ENCODE measurements at places on chromosomes 3 and 15.
A peak's percentile ranks its signal among the peaks of the same experiment; 100 is the strongest.

GRCh38 chr3:108085370-108085769, 5.5 kb downstream of the CD47 start:
- no peak for DNase-seq

DNA sequence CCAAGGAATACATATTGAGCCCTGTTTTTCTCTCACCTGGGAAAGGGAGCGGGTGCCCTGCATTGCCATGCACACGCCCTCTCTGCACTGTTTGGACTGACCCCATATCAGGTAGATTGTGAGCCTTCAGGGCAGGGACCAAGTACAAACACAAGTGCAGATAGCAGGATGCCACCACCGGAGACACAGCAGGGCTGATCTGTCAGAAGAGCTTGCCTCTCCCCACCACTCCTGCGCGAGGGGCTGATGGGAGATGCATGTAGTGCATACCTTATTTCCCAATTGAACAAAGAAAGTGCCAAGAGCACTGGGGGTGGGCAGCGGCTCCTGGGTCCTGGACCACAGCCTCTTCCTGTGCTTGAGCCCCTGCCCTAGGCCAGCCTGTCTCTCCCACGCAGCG, 9.0 kb upstream of the SLCO2A1 start:
- DNase-seq: no peak

DNA sequence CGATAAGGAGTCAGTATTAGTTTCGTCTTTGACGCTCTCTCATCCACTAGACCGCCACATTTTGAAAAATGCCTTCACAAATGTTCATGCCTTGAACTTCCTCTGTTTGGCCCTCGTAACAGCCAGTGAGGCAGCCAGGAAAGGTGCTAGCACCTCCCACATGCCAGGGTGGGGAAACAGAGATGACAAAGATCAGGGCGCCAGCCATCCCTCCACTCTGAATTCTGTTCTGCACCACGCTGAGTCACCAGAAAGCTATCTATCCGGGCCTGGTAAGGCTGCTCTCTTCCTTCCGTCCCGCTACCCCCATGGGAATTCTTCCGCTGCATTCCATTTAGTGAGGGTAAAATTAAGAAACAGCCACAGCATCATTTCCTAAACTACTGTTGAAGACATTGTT, 31.3 kb upstream of the BCL2L10 start:
- DNase-seq: no peak

DNA sequence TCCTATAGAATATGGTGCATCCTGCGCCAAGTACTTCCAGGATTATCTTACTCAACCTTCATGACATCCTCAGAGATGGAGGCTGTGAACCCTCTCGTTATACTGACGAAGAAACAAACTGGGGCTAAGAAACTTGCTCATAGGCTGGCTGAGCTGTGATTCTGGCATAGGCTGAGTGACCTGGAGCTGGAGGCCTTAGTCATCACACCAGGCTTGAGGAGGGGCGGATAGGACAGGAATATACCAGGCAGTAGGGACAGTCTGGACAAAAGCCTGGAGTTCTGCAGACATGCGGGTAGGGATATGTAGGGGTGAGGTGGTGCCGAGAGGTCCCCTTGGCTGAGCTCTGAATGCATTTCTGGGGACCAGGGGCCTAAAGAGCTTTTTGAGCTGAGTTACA, 18.1 kb downstream of the HEMK1 start:
- DNase-seq: no peak

DNA sequence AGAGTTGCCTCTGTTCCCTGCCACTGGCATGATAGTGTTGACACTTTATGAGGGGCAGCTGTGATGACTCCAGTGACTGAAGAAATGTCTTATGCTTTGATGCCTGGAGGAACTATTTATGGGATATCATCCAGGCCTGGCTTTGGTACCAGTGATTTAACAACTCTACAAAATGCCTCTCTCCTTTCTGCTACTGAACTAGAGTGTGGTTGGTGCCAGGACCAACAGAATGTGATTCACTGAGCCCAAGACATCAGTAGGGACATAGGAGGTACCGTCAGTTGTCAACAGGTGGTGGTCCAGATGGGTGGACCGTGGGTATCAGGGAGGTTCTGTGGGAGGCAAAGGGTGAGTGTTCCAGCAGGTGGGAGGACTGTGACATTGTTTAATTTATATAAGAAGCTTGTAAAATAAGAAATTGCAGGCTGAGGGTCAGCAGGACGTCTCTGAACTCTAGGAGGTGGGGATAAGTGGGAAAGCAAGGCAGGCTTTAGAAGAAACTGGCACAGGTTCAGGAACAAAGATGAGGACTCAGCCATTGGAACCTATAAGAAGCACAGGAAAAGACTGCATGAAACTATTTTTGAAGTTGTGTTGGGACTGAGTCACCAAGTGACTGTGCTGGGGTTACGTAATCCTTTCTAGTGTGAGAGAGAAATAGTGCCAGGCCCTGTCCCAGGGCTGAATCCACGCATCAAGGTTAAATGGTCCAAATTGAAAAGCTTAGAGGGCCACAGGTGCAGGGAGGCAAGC, 28.5 kb upstream of the SLC7A14 start:
- no peak for DNase-seq

- DNase-seq: no peak
Observed at GRCh38 chr3:109923431-109923830, 586.1 kb upstream of the DPPA4 start.

DNA sequence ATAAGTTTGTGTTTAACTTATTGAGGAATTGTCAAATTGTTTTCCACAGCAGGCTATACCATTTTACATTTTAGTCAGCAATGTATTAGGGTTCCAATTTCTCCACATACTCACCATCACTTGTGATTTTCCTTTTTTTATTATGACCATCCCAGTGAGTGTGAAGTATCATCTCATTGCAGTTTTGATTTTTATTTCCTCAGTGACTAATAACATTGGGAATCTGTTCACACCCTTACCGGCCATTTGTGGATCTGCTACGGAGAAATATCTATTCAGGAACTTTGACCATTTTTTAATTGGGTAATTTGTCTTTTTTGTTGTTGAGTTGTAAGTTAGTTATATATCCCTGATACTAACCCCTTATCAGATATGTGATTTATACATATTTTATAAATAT, 54.8 kb upstream of the LMCD1 start:
- DNase-seq: no peak

GRCh38 chr15:90145259-90145658, 43.0 kb upstream of the IDH2 start:
- DNase-seq: no peak

GRCh38 chr3:151639418-151639740, 94.3 kb upstream of the AADACL2 start:
- DNase-seq: no peak

DNA sequence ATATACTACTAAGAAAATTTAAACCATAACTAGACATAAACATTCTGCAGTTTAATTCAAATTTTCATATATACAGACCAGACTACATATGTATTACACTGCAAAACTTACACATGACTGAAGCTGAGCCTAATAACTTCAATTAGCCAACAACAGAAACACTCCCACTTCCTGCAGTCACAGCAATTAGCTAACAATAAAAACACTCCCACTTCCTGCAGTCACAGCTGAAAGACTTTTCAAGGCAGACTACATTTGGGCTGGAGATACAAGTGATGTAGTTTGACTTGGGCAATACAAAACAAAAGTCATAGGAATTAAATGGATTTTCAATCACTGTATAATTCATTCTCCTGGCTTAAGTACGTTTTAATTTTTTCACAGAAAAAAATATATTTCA, 10.3 kb downstream of the TM2D3 start:
- no peak for DNase-seq

GRCh38 chr3:11642431-11643191, 1.1 kb downstream of the VGLL4 start:
- peak; percentile 53 for DNase-seq

GRCh38 chr15:76162036-76162398, 102.2 kb downstream of the TMEM266 start:
- DNase-seq: no peak

DNA sequence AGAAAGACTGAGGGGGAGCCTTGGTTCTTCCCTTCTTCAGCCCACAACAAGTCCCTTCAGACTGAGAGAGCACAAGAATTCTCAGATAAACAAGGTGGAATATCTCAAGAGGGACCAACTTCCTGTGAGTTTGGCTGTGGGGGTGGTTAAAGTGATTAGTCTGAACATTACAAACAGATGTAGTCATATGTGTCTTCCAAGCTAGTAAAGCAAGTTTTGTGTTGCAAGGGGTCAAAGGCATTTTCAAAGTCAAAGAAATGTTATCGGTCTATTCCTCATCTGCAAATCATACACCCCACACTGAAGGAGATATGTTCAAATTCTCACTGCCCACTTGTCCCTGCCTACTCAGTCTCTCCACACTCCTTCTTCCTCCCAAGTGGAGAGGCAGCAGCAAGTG, 242.5 kb downstream of the FAM43A start:
- no peak for DNase-seq

DNA sequence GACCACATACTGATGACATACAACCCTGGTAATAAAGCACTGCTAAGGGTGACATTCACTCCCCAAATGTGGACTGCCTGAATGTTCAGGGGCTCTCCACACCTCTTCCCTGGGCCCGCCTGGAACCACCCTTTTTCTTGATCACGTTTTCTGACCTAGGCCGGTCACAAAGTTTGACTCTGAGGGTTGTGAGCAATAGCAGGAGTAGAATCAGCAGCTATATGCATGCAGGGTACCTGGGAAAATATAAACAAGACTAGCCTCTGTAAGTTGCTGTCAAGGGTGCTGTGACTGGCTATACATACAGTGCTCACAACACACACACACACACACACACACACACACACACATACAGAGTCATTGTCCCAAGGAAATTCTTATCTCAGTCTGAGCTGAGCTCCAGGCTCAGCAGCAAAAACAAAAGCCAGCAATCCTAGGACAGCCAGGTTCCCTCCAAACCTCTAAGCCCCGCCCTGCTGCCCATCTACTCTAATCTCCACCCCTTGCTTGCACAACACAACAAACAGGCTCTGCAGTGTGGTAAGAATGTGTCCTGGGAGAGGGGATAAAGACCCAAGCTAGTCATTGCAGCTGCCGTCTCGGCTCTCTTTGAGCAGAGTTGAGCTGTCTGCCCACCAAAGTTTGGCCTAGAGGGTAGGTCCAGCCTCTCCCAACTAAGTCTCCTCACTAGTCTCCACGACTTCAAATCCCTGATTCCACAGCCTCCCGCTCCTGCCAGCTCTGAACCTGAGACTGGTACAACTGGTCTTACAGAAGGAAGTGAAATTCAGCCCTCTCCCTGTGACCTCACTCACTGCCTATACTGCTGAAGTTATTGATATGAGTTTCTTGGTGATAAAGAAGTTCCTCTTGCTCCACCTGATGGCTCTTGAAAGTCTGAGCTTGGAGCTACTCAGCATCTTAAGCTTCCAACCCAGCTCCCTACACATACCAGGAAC, 2.2 kb downstream of the BMF start:
- DNase-seq: no peak

- no peak for DNase-seq
Observed at GRCh38 chr3:71310359-71310979, 273.1 kb downstream of the FOXP1 start.

GRCh38 chr3:171791692-171792076, 18.6 kb downstream of the PLD1 start:
- DNase-seq: no peak

DNA sequence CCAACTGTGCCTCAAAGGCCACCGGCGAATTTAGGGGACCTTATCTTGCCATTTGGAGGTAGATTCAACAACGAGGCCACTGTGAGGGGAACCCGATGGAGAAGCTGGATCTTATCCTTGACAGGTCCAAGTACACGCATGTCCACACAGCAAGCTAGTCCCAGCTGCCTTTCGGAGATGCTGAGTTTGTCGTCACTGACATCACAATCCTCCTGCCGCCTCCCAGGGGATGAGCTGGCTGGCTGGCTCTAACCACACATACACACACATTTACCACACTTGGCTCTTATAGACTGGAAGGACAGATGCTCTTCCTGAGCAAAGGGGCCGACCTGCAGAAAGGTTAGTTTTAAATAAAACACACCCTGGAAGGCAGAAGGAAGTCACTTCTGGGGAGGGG, 176.3 kb downstream of the STT3B start:
- DNase-seq: no peak

DNA sequence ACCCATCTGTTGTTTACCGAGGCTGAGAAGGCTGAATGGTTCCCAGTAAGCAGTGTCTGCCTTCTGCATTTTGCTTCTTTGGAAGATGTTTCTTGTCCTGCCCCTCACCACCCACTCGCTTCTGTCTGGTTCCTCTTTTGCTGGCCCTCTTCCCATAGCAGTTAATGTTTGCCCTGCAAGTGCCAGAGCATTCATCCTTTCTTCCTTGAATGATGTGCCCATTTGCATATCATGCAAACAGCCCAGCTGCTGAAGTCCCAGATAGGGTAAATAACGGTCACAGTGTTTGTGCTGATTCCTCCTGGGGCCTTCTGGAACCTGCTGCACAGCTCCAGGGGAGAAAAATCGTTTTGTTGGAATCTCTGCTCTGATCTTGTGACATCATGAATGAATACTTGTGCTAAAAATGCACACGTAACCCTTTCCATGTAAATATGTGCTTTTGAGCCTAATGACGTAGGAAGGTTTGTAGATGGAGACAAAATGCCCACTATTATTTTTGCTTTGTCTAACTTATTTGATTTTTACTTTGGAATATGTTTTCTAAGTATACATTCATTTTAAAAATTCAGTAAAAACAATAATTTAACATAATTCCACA, 381.0 kb downstream of the SOX2 start:
- no peak for DNase-seq

GRCh38 chr15:77094397-77095030, 23.6 kb upstream of the TSPAN3 start:
- DNase-seq: no peak

DNA sequence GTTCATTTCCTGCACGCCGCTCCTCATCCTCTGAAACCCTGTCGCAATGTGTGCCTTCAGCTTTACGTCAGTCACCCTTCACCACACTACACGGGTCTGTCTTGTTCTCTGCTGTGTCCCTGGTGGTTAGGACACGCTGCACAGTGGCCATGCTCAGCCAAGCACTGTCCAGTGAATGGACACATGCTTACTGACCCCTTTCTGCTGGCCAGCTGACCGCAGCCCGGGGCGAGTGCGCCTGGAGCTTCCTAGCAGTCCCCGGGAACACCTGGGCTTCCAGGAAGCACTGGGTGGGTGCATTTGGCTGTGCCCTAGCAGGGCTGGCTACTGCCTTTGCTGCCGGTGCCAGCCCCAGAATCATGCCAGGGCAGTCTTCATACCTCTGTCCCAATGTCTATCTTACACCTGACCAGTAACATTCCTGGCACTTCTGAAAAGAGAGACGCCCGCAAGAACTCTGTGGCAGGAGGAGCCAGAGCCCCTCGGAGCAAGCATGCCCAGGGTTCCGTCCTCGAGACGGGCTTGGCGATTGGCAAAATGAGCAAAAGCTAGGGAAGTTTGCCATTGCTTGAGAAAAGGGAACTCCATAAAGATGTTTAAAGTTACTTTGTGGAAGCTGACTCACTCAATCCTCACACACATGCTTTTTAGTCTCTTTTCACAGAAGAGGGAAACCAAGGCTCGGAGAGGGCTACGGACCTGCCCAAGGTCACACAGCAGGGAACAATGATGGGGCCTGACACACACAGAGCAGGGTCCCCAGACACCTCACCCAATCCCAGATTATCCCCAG, 15.7 kb upstream of the ZXDC start:
- no peak for DNase-seq
